ENCODE measurements at places on chromosomes 12 and 14.
A peak's percentile ranks its signal among the peaks of the same experiment; 100 is the strongest.

DNA sequence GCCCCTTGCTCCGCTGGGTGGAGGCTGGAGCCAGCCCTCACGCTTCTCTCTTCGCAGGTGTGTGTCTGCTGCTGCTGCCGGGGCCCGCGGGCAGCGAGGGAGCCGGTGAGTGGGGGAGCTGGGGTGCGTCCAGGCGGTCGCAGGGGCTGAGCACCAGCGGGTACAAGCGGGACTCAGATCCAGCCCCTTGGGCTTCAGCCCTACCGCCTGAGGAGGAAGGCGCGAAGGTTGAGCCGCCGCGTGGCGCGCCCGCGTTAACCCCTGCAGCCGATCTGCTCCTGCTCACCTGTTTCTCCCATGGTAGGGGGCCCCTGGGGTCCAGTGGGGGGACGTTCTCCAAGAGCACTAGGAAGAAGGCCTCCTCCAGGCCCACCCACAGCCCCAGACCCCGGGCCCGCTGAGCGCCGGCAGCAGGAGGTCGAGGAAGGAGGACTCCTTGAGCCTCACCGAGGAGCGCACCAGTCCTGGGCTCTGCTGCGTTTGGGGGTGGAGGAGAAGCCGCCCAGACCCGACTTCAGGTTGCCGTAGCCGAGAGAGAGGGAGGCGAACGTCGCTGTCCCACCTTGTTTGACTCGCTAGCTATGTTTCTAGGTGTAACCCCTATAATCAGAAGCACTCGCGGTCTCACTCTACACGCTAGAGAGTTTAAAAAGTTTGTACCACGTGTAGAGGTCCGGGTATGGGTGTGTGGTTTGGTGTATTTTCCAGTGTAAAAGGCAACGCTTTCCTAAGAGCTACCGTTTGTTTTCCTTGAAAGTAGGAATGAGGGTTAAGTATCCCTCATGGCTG lies 834 bp downstream of the COCH start:
- no peak for DNase-seq

DNA sequence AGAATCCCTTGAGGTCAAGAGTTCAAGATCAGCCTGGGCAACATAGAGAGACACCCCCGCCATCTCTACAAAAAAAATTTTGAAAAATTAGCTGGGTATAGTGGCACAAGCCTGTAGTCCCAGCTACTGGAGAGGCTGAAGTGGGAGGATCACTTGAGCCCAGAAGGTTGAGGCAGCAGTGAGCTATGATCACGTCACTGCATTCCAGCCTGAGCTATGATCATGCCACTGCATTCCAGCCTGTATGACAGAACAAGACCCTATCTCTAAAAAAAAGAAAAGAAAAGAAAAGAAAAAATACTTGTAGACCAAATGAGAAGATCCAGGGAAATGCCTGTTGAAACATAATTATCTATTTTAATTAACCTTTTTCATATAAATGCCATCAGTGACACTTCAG lies 93.8 kb upstream of the MDM1 start:
- no peak for DNase-seq

GRCh38 chr12:26226629-26227360 lies 31.4 kb downstream of the SSPN start:
- DNase-seq: no peak

DNA sequence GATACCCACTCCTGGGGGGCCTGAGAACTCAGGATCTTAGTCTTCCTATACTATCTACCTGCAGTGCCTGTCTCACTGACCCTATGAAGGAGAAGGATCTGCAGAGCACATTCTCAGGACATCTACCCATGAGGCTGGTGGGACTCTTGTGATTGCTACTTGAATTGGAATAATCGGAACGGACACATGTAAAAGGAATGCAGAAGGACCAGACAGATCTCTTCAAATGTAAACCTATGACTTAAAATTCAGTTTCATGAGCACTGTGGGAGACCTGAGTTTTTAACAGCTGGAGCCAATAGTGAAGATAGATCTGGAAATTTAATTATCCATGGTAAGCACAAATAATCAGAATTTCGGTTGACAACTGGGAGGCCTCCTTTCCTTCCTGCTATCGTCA lies 35.2 kb upstream of the CPSF6 start:
- DNase-seq: no peak

- DNase-seq: no peak
Observed at GRCh38 chr14:103512701-103513611, 9.7 kb downstream of the CKB start.

- no peak for DNase-seq
Observed at GRCh38 chr12:97659117-97659880, 196.7 kb downstream of the RMST start.

DNA sequence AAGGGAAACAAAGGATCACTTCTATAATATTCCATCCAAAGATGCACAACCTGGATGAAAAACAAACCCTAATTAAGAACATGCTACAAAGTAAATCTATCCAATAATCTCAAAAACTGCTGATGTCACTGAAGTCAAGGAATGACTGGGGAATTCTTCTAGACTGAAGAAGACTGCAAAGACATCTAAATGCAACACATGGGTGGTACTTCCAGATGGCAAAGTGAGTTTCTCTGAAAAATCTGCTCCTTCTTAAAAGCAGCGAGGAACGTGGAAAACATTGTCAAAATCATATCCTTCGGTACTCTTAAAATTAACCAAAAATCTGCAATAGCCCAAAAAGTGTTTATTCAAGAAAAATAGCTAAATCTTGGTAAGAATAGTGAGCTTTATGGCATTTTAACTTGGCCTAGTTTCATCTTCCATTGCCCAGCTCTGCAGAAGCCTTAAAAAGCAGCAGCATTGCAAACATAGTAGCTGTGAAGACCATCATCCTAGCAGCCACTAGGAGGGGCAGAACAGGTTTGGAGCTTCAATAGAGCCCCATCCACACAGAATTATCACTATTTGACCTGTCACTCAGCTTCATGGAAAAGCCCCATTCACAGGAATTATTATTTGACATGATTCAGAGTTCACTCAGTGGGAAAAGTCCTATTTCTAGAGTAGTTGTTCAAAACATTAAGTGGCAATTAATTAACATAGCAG lies 7.4 kb downstream of the CLEC14A start:
- DNase-seq: no peak

DNA sequence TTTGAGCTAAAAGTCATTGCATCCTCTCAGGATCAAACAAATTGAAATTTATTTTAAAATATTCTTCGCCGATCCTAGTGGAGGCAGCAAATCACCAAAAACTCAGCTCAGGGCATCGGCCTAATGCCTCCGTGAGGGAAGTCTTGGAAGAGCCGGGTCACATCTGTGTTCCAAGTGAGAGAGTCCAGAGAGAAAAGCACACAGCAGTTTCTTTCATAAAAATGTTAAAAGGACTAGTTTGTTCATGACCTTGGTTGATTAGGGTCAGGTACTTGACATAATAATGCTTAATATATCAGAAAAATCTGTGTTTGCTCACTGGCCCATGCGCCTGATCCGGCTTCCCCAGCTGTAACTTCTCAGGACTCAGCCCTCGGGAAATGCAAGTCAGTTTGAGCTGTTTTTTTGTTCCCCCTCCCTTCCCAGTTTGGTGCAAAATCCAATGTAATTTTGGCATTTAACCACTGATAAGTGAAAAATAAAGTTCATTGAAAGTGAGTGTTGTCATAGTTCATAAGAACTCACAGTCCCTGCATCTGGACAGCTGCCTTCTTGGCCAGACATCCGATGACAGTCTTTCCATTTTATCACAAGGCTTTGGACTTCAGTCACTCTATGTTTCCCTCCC lies 161.7 kb downstream of the CAND1 start:
- DNase-seq: peak; percentile 66

DNA sequence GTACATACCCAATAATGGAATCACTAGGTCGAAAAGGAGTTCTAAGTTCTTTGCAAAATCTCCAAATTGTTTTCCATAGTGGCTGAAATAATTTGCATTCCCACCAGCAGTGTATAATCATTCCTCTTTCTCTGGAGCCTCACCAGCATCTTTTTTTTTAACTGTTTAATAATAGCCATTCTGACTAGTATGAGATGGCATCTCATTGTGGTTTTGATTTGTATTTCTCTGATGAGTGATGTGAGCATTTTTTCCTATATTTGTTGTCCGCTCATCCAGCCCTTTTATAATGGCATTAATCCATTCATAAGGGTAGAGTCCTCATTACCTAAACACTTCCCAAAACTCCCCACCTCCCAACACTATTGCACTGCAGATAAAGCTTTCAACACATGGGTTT lies 278.3 kb downstream of the SEC23A start:
- no peak for DNase-seq

DNA sequence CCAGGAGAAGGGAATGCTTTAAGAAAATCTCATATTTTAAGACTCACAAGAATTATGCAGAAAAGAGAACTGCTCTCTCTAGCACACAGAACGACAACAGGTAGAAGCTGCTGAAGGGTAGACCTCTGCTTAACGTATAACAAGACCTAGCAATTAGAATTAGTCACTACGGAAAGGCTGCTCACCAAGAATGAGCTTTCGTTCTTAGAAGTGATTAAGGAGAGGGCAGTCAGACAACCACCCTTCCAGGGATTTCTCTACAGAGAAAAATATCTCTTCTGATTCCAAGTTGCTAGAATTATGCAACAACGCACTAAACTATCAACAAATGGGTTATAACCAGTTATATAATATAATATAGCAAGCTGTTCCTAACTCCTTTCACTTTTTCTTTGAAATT lies 18.6 kb downstream of the LRIG3 start:
- no peak for DNase-seq

DNA sequence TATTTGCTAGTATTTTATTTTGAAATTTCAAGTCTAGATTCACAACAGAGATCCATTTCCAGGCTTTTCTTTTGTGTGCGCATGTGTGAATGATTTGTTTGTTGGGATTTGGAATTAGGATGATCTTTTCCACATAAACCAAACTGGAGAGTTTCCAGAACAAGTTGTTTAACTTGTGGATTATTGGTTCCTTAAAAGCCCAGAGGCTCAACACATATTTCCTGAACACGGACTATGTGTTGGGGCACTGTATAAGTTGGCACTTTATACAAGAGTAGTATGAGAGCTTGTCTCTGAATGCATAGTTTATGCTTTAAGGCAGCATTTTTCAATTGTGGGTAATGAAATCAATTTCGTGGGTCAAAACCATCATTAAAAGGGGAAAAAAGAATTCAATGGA lies 67.3 kb upstream of the FUT8 start:
- DNase-seq: no peak

- DNase-seq: no peak
Observed at GRCh38 chr14:72614365-72614764, 279.5 kb downstream of the DPF3 start.

GRCh38 chr12:13141686-13142085 lies 38.2 kb upstream of the GSG1 start:
- DNase-seq: no peak

DNA sequence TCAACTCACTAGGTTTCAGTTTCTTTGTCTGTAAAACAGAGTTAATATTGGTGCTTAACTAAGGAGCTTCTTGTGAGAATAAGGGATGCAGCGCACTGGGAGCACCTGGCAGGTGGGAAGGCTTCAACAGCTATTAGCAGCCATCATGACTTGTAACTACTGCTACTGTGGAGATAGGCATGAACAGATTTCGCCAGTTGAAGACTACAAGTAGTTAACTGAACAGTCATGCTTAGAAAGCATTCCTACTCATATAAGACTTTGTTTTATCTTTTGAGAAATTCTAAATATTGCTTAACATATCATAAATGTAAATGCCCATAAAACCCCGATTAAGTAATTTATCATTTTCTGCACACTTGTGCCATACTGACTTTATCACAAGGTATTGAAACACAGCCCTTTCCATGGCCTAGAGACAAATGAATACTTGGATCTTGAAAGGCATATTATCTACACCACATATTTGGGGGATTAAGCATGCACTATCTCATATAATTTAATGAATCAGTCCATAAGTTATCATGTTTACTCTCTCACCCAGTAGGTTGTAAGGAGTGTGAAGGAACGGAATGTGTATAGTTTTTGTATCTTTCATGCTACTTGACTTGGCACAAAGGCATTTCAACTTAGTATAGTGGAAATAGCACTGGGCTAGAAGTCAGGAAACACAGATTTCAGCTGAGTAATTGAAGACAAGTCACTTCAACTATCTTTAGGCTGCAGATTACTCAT lies 16.1 kb downstream of the NTN4 start:
- DNase-seq: no peak

GRCh38 chr12:38175538-38175937 lies 141.0 kb upstream of the ALG10B start:
- no peak for DNase-seq

DNA sequence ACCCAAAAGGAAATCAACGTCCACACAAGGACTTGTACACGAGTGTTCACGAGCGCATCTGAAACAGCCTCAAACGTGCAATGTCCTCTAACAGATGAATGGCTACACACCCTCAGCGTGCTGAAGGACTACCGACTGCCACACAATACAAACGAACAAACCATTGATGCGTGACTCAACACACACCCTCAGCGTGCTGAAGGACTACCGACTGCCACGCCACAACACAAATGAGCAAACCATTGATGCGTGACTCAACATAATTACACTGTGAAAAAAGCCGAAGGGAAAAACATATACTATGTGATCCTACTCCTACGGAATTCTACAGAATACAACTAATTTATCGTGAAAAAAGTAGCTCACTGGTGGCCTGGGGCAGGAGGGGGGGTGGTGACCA lies 25.1 kb upstream of the BTBD6 start:
- peak; percentile 2 for DNase-seq

DNA sequence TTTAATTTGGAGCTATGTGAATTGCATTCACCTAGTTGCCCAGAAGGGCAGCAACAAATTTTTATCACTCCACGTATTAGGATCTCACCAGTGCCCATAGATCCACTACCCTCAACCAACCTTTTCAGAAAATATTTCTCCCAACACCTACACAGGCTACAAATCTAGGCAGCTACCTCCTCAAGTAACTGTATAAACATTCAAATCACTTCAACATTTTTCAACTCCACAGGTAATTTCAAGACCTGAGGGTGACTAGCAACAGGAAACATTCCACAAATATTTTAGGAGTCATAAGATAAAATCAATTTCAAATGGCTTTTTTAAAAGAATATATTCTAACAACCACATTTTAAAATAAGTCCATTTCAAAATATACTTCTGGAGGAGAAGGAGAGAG lies 12.9 kb downstream of the PHLDA1 start:
- DNase-seq: no peak

DNA sequence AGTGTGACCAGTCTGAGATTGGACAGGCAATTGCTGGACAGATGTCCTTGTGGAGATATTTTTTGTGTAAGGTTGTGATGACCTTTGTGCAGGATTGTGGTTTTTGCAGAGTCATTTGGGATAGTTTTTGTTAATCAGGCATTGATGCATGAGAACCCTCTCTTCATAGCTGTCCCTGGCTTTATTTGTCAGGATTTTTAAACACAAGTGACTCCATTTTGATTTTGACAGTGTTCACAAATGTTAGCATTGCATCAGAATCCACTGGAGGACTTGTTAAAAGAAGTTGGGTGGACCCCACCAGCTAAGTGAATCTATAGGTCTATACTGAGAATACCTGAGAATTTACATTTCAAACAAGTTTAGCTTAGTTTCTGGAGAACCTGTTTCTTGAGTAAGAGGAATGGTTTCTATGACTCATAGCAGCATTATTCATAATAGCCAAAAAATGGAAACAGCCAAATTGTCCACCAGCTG lies 11.8 kb downstream of the FNTB start:
- no peak for DNase-seq

GRCh38 chr14:75311356-75311755 lies 32.7 kb downstream of the FOS start:
- no peak for DNase-seq

GRCh38 chr14:64610049-64610746 lies 60.4 kb downstream of the PPP1R36 start:
- DNase-seq: no peak

- DNase-seq: no peak
Observed at GRCh38 chr12:97211416-97211930, 251.1 kb upstream of the RMST start.

- DNase-seq: peak; percentile 52
Observed at GRCh38 chr12:120981407-120981941, 3.1 kb downstream of the HNF1A start.
